Activated naive CD4-positive, alpha-beta T cell treated with Interleukin-2 at 50 U/mL for 16 hours (primary cell): ENCODE measurements at places on chromosomes 5 and 9.

- DNase-seq = no peak
These were observed at the start of gene WNT8A for GRCh38 chr5:138083702-138084101. Gene WNT8A, plus strand, starts transcription at chr5:138084033. Its CDS starts 95 bp downstream, at chr5:138084128.

DNA sequence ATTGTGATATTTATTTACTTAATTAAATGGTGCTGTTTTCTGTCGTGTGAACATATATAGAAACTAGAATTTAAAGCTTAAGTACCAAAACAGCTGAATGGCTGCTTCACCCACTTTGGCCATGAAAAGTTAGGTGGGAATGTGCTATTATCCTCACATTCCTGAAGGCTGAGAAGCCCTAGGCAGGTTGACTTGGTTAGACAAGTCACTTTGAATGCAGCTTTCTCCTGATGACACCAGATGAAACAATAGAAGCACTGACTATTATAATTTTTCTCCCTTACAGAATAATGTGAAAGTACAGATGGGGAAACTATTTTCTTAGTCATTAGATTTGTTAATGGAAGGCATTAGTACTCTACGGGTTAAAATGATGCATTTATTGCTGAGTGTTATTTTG is 65.1 kb upstream of the C5orf46 start:
- DNase-seq = no peak

DNA sequence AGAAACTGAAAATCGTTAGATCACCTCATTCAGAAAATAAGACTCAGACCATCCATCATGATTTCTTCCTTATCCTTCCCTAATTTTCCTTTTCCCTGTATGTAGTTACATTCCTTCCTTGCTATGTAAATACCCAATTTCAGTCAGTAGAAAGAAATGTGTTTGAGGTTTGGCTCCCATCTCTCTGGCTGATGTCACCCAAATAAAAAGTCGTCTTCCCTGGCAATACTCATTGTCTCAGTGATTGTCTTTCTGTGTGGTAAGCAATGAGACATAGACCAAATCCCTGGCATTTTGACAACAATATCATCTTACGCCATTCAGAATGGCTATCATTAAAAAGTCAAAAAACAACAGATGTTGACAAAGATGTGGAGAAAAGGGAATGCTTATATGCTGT is 303.9 kb upstream of the EDIL3 start:
- DNase-seq = no peak

DNA sequence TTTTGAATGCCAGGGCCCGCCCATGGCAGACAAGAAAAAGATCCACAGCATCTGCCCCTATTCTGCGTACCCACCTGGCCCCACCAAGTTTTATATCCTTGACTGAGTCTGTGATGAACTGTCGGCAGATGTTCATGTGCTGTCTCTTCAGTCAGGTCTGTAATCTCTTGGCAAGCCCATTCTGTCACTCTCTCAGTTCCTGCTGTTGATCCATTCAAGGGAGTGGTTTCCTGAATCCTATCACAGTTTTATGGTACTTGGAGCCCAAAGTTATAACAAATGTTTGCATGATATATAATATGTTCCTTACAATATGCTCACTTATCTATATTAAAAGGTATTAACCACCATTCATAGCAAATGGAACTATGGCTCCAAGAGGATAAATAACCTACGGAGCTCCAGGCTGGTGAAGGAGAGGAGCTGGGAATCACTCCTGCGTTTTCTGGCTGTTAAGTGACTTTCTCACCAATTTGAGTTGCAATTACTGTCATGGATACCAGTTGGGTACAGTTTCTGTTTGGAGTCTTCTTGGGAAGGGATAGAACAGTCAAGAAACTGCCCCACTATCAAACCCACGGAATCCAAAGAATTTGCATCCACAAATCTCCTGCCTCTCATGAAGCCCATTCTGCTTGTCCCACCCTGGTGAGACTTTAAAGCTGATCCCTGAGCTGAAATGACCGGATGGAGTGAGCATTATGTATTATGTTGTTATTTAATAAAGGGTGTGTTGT is 103.4 kb upstream of the SPRY4 start:
- no peak for DNase-seq
